ENCODE measurements at places on chromosomes 7 and 10. TPM values are rescaled to one million over a fixed set of nuclear protein-coding genes. Genes with fewer than 3 reads are reported as not detected.
A peak's percentile ranks its signal among the peaks of the same experiment; 100 is the strongest.

The SPAM1 gene
- not detected for total RNA-seq

- DNase-seq = no peak
- no peak overlapping the region for H3K4me3 ChIP-seq
- no peaks in the 10 kb centered on the region for H3K36me3 ChIP-seq
- H3K4me1 ChIP-seq = no peaks in the 10 kb centered on the region
These were observed 25.2 kb downstream of the RAPGEF5 start for GRCh38 chr7:22331704-22332103.

GRCh38 chr10:17003651-17004286 is 125.8 kb downstream of the CUBN start:
- H3K36me3 ChIP-seq = no peaks in the 10 kb centered on the region
- no peaks in the 10 kb centered on the region for H3K27me3 ChIP-seq
- DNase-seq = no peak
- peaks cover 4% of the 10 kb centered on the region for H3K4me1 ChIP-seq

GRCh38 chr10:5281356-5281755 is 83.4 kb upstream of the UCN3 start:
- H3K27ac ChIP-seq = no peak overlapping the region
- no peaks in the 10 kb centered on the region for H3K4me1 ChIP-seq
- H3K27me3 ChIP-seq = no peaks in the 10 kb centered on the region
- no peak for DNase-seq
- no peak overlapping the region for H3K4me3 ChIP-seq

DNA sequence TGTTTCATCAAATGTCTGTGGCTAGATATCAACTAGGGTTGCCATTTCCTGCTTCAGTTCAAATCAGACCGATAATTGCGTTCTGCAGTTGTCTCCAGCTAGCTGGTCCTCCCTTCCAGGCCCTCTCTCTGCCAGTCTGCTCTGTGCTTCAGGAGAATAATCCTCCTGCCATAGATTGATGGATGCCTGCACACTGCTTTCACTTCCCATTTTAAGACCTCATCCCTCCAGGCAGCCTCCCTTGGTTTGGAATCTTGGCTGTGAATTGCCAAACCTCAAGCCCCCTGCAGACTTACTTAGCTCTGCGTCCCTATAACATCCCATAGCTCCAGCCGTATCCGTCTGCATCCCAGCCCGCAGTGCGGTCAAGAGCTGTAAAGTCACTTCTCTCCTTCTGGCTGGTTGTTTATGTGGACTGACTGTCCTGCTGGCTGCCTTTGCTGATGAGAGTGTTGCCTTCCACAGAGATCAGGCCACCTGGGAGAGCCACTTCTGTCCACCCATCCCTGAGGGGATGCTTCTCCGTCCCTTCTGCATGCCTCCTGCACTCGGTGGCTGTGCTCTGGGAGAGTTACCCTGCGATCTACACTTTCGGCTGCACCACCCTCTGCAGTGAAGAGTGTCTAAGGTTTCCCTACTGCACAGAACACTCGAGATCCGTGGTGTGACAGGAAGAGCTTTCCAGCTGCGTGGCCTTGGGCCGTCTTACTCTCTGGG is 22.4 kb upstream of the KLF6 start:
- no peaks in the 10 kb centered on the region for H3K36me3 ChIP-seq
- H3K27ac ChIP-seq = peak overlapping the region; percentile 6
- H3K27me3 ChIP-seq = peaks cover 4% of the 10 kb centered on the region
- DNase-seq = no peak
- peaks cover 34% of the 10 kb centered on the region for H3K4me1 ChIP-seq

All from glutamatergic neuron (in vitro differentiated cells).